ENCODE measurements at places on chromosomes 13 and 19.

- DNase-seq, result peak; percentile 69
Observed at GRCh38 chr13:111909971-111910671, 156.8 kb upstream of the SOX1 start.

DNA sequence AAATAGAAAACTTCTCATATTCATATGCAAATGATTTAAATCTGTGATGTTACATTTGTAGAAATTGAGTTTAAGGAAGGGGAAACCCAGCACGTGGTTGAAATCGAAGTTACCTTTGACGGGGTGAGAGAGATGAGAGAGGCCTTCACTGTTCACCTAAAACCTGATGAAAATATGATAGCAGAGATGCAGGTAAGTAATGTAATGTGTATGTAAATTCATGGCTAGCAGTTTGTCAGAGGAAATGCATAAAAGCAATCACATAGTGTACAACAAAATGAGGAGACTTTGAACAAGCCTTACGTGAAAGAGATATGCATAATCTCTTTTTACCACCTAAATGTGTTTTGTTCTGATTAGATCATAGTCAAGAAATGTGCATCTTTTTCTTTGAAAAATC lies 134.6 kb downstream of the STOML3 start:
- no peak for DNase-seq

- no peak for DNase-seq
Observed at GRCh38 chr13:76707360-76707759, 178.8 kb downstream of the KCTD12 start.

GRCh38 chr19:5890099-5890498 lies 13.5 kb downstream of the NDUFA11 start:
- no peak for DNase-seq

- no peak for DNase-seq
Observed at GRCh38 chr13:77698201-77699058, 943 bp downstream of the SLAIN1 start.
